ENCODE measurements at places on chromosomes 3 and 15. TPM values are rescaled to one million over a fixed set of nuclear protein-coding genes. Genes with fewer than 3 reads are reported as not detected.

The FAM227B gene
- polyA plus RNA-seq, result 11.3 TPM

The SLC12A1 gene
- not detected for polyA plus RNA-seq

The MYLK gene
- polyA plus RNA-seq, result 0.07 TPM

The TUSC7 gene
- not detected for polyA plus RNA-seq

The ROBO1 gene
- polyA plus RNA-seq, result not detected

The BSN gene
- not detected for polyA plus RNA-seq

The XCR1 gene
- not detected for polyA plus RNA-seq

The CELF6 gene
- polyA plus RNA-seq, result 0.14 TPM

The P2RY13 gene
- not detected for polyA plus RNA-seq

The ZNF620 gene
- 4.5 TPM for polyA plus RNA-seq

The CCR3 gene
- polyA plus RNA-seq, result 19.3 TPM

The AQR gene
- 18.2 TPM for polyA plus RNA-seq

The STAG1 gene
- polyA plus RNA-seq, result 16.0 TPM

DNA sequence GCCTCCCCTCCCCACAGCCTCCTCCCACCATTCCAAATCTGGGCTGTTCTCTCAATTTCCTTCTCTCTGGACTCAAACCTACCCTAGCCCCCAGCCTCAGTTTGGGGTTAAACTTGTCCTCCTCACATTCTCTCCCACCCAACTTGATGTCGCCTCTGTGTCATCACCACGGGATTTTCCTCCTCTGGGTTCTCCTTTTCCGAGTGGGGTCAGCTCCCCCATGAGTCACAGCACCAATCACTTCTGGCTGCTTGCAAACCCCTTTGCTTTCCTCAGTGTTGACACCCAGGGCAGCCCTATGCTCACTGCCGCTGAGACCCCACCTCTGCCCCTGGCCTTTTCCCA lies 451 bp downstream of the CCR5AS start:
- H3K4me3 ChIP-seq, result no peak overlapping the region
- peak overlapping the region; percentile 67 for H3K27ac ChIP-seq
- DNase-seq, result no peak
- H3K36me3 ChIP-seq, result no peaks in the 10 kb centered on the region
- no peaks in the 10 kb centered on the region for H3K27me3 ChIP-seq
- peaks cover 17% of the 10 kb centered on the region for H3K4me1 ChIP-seq

GRCh38 chr3:15629860-15630597 lies 28.5 kb downstream of the BTD start:
- no peak overlapping the region for H3K27ac ChIP-seq
- peak overlapping the region; percentile 68 for H3K4me3 ChIP-seq
- H3K27me3 ChIP-seq, result no peaks in the 10 kb centered on the region
- peak; percentile 87 for DNase-seq
- H3K36me3 ChIP-seq, result no peaks in the 10 kb centered on the region

GRCh38 chr3:125461896-125462295 lies 58.1 kb downstream of the SNX4 start:
- no peaks in the 10 kb centered on the region for H3K4me1 ChIP-seq
- H3K36me3 ChIP-seq, result peaks cover 32% of the 10 kb centered on the region
- DNase-seq, result no peak
- no peaks in the 10 kb centered on the region for H3K27me3 ChIP-seq
- H3K4me3 ChIP-seq, result no peak overlapping the region

DNA sequence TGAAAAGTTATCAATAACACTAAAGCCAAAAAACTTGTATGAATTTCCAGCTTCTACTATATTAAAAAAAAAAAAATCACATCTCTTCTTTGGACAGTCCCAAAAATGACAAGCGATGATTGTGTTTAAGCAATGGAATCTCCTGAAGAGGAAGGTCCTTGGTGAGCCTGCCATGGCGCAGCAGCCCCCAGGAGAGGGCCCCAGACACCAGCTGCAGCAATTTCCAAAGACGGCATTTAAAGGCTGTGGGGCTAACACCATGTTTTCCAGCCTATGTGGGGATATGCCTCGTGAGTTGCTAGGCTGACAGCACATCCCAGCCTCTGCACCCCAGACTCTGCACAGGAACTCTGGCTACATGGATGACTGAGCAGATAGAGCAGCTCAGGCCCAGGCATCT lies 14.7 kb downstream of the SKIC8 start:
- H3K36me3 ChIP-seq, result peaks cover 90% of the 10 kb centered on the region
- no peak overlapping the region for H3K27ac ChIP-seq
- H3K4me1 ChIP-seq, result no peaks in the 10 kb centered on the region
- H3K4me3 ChIP-seq, result no peak overlapping the region
- H3K27me3 ChIP-seq, result no peaks in the 10 kb centered on the region

DNA sequence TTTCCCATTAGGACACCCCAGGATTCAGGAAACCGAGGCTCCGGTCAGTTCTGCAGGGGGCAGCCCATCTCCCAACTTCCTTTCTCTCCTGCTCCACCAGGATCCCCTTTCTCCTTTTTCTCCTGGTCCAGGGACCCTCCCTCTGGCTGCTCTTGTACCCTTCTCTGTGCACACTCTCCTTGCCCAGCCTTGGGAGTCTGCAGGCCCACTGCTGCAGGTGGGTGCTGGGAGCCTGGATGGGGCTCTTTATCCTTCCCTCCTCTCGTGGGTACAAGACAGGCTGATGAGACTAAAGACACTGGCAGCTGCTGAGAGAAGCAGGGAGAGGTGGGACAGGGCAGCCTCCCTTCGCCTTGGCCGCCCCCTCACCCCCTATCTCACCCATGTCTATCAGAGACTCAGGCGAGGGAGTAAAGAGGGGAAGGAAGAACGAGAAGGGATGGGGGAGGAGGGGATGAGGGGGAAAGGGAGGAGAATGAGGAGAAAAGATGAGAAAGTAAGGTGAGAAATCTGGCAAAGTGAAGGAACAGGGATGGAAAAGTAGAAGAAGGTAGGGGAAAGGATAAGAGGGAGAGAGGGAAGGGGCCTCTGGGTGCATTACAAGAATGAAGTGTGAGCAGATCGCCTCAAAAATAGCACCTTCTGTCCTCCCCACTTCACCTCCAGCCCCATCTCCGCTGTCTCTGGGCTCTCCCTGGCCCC lies 45.2 kb downstream of the ITGA11 start:
- no peaks in the 10 kb centered on the region for H3K4me1 ChIP-seq
- H3K27me3 ChIP-seq, result peaks cover 4% of the 10 kb centered on the region
- H3K27ac ChIP-seq, result no peak overlapping the region

- H3K4me3 ChIP-seq, result peak overlapping the region; percentile 42
- peaks cover 39% of the 10 kb centered on the region for H3K4me1 ChIP-seq
- H3K27ac ChIP-seq, result peak overlapping the region; percentile 80
- H3K36me3 ChIP-seq, result no peaks in the 10 kb centered on the region
These were observed 12.0 kb upstream of the ZNF592 start for GRCh38 chr15:84736375-84736774.

DNA sequence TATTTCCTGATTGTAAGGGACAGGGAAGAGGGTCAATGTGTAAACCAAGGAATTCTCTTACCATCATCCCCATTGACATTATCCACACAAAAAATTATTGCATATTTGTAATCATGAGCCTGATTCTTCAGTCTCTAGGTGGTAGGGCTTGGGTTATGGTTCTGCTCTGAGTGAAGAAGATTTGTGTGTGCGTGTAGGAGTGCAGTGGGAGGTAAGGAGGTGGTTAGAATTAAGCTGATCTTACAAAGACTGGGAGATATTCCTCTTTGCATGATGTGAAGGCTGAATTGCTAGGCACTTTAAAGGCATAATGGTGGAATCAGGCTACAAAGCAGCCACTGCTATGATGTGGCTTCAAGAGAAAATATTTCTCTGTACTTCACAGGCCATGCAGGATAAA lies 23.0 kb upstream of the MINDY4B start:
- H3K27me3 ChIP-seq, result peaks cover 17% of the 10 kb centered on the region
- no peak for DNase-seq
- H3K4me1 ChIP-seq, result no peaks in the 10 kb centered on the region
- no peak overlapping the region for H3K27ac ChIP-seq
- H3K4me3 ChIP-seq, result no peak overlapping the region

Data from CD4-positive, CD25-positive, alpha-beta regulatory T cell (primary cell).